Omental fat pad (tissue), 4 donors: ENCODE measurements at places on chromosomes 2 and 18. TPM values are rescaled to one million over a fixed set of nuclear protein-coding genes. Genes with fewer than 3 reads are reported as not detected.

- DNase-seq = no peak
These were observed 85.3 kb downstream of the ZNF407 start for GRCh38 chr18:74682991-74683297.

GRCh38 chr2:107462181-107462580 is 364.5 kb upstream of the RGPD4 start:
- no peak for DNase-seq

ABCG5 gene
- not detected for total RNA-seq

- DNase-seq = no peak
These were observed 1.9 kb downstream of the TTL start for GRCh38 chr2:112483831-112484230.

DNA sequence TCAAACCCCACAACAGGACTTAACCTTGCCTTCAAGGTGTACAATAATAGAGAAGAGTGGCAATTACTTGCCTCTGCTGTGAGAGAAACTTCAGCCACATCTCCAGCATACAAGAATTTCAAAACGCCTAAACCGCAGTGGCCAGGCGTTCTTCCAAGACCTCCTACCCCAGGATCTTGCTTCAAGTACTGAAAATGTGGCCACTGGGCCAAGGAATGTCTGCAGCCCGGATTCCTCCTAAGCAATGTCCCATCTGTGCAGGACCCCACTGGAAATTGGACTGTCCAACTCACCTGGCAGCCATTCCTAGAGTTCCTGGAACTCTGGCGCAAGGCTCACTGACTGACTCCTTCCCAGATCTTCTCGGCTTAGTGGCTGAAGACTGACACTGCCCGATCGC is 2.8 kb upstream of the CYB5A start:
- DNase-seq = no peak

GRCh38 chr2:69122271-69122670 is 109.3 kb downstream of the ANTXR1 start:
- DNase-seq = no peak

IL1F10 gene
- total RNA-seq = not detected

MAPRE2 gene
- 35.6 TPM for total RNA-seq

DNA sequence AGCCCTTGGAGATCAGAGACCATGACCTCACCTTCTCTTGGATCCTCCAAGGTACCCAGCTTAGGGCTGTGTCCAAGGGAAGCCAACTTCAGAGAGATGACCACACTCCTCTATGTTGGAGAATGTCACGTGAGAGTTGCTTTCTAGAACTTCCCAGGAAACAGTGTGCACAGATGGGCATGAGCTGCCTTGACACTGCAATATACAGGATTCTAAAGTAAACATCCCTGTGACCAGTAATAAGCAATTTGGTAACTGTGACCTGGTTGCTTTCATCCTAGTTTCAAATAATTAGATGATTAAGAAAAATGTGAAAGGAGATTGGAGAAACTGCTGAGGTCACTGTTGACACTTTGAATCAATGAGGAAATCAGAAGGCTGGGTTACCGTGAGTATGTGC is 181.1 kb upstream of the EPAS1 start:
- no peak for DNase-seq

DNA sequence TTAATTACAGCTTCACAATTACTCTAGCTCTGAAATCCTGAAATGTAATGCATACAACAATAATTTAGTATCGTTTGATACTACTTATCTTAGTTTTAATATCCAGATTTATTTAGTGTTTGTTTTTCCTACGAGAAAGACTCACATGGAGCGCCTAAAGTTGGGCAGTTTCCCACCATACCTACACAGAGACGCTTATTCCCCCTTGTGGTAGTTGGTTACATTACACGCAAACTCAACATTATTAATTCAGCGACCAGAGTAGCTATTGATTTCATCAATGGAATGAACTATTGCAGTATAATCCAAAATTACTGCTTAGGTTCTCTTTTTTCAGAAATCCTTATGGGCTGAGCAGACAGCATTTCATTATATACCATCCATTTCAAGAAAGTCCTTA is 164.0 kb upstream of the REG3G start:
- DNase-seq = no peak

- no peak for DNase-seq
These were observed 14.7 kb upstream of the MRPL33 start for GRCh38 chr2:27756544-27757498.

SCN7A gene
- total RNA-seq = 19.9 TPM

DNA sequence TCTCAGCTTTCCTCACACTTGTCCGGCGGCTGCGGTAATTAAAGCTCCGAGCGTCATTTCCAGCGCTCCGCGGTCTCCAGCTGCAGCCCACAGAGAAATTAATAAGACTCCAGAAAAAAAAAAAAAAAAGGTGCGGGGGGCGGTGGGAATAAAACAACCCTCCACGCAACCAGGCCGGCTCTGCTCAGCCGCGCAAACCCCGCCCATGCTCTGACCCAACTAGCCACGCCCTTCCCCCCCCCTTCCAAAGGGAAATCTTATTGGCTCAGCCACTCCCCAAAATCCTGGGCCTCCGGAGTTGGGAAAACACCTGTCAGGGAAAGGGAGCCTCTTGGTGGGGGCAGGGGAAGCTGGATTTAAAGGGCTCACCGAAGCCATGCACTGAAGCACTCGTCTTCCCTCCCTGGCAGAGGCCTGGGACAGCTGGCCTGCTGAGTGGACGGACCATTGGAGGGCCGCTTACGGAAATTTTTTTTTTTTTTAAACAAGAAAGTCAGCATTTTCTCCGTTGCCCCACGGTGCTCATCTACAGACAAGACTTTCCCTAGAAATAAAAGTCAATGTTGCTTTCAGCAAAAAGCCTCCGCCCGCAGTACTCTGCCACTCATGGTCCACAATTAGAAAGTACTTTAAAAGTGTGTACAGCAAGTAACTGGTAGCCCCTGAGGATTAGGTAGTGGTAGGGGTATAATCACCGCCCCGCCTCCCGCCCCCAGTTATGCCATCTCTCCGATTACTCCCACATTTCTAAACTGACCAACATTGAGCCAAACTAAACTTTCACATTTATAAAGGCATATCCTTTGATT is 674 bp upstream of the ERBB4 start:
- peak; percentile 52 for DNase-seq

SALL3 gene
- 0.12 TPM for total RNA-seq
